Activated T-cell treated with anti-CD3 and anti-CD28 coated beads for 1 hour (primary cell): ENCODE measurements at places on chromosomes 3 and 15.

DNA sequence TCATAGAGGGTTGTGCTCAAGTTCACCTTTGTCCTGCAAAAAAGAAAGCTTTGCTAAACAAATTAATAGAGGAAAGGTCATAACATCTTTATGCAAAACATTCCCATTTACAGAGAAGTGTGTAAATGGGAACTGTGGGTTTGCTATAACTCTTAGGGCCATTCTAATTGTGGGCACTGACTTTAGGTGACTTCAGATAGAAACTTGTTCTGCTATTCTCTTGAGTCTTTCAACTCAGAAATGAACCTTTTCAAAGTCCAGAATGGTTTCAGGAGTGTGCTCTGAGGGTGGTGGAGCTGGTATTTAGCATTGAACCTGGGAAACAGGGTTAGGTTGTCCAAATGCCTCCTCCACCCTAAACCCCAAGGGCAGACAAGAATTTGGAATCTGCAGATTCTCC is 34.0 kb downstream of the SPTSSB start:
- no peak for DNase-seq

DNA sequence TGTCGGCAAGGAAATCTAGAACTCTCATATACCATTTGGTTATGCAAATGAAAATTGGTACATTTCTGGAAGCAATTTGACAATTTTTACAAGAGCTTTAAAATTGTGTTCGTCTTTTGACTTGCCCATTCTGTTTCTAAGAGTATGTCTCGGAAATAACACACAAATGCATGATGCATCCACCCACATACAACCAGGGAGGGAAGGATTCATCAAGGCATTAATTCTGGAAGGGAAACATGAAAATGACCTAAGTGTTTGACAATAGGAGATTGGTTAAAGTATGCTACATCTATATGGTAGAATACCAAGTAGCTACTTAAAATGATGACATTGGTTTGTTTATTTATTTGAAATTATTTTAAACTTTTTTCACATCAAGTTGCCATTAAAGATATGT is 58.6 kb downstream of the PIAS1 start:
- no peak for DNase-seq

DNA sequence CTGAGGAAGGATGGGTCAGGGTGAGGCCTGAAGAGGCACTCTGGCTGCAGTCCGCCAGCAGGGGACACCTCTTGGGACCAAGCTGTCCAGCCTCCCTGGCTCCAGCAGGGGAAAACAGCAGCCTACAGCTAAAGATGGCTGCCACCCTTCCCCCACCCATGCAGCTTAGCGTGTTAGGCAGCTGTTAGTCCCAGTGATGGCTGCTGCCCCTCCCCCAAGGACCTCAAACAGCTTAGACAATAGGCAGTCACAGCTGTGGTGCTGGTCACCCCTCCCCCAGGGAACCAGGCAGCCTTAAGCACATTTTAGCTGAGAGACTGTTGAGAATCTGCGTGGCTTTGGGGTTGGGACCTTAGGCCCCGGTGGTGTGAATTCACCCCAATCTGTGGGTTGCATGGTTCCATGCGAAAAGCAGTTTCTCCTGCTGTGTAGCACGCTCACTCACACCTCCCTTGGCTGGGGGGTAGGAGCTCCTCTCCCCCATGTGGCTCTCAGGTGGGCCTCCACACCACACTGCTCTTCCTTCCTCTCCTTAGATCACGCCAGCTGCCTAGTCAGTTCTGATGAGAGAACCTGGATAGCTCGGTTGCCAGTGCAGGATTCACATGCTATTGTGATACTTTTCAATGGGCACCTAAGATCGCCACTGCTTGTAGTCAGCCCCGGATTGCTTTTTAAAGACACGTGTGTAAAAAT is 140.5 kb upstream of the CADPS start:
- no peak for DNase-seq

DNA sequence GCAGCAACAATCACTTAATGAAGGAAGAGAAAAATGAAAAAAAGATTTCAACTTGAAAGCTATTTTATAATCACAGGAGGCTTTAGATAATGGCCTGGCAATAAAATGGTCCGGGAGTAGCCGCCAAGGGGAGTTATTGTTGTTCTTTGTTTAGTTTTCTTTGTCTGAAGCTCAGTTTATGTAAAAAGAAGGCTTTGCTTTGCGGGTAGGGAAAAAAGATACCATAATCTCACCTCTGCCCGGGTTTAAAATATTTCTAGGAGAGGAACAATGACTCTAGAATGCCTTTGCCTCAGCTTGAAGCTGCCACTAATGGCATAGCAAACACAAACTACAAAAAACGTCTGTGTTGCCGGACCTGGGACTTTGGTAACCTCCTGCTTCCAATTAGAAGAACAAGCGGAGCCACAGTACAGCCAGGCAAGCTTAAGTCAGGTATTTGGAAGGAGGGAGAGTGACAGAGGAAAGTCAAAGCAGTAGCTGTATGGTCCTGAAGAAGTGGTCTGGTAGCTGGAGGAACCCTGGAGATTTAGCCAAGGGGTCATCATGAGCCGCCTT is 764.5 kb downstream of the TUSC7 start:
- no peak for DNase-seq

DNA sequence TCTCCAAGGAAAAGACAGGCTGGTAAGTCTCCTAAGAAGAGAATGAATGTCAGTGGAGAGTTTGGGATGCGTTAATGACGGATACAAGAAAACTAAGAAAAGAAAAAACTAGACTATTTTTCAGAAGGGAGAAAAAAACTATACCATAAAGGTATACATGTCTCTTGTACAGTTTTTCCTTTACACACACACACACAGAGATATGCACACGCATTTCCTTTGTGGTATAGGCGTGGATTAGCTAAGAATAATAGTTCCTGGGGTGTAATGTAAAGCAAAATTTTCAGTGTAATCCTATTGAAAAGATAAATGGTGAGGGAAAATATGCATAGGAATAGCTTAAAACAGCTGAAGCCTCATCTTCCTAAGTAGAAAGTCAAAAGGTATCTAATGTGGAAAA is 36.3 kb downstream of the GABPB1 start:
- DNase-seq = no peak

GRCh38 chr3:6097556-6097955 is 763.4 kb upstream of the GRM7 start:
- no peak for DNase-seq
